Astrocyte of the spinal cord (primary cell): ENCODE measurements at places on chromosomes 4 and X.

DNA sequence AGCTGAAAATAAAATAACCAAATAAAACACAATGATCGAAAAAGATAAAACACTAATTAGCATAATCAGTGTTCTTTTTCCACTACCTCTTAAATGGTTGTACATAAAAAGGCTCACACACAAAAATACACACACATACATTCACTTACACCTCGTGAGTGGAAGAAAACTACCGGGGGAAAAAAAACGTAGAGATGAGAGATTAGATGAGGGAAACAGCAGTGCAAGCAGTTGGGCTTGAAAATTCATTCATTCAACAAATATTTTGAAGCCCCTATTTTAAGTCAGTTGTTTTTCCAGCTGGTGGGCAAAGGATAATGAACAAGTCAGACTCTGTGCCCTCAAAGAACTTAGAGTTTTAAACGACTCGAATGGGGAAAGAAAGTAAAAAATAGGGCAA lies 1.0 kb downstream of the TBCK start:
- DNase-seq: no peak

- DNase-seq: no peak
Observed at GRCh38 chr4:24179201-24179840, 289.5 kb upstream of the PPARGC1A start.

GRCh38 chr4:80306260-80306659 lies 29.3 kb upstream of the CFAP299 start:
- DNase-seq: peak; percentile 45

DNA sequence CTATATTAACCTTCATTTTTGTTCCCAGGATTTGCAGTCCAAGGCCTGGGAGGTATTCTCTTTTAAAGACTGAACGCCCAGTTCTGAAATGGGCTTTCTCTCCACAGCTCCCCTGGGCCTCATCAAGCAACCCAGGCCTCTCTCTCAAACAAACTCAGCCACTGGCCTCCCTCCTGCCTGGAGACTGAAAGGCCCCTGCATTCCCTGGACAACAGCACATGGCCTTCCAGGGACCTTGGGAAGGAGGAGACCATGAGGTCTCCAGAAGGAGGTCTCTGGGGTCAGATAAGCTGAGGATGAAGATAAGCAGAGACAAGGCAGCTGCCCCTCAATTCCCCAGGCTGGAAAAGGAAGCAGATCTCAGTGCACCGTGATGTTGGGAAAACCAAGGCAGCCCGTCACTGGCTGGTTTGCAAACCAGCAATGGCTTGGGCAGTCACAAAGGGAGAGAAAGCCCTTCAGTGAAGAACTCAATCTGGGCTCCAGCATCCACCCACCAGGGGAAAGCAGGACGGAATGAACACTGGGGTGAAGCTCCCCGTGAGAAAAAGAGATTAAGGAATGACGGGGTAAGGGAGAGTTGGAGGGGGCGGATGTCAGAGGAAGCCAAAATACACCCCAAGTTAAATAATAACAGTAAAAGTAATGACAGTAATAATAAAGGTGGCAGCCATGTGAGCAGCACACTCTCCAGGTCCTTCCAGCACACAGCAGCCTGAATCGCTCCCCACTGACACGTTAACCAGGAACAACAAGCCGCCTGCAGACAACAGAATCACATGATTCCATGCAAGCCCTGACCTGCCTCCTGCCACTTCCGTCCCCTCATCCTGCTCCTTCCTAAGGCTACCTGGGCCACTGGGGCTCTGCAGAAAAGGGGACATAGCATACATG lies 22.3 kb downstream of the AMOT start:
- DNase-seq: no peak
